HepG2 (cell line): ENCODE measurements at places on chromosomes 7 and 10. TPM values are rescaled to one million over a fixed set of nuclear protein-coding genes. Genes with fewer than 3 reads are reported as not detected.
A peak's percentile ranks its signal among the peaks of the same experiment; 100 is the strongest.

GRCh38 chr7:82364671-82365070 lies 78.9 kb downstream of the CACNA2D1 start:
- no peak for DNase-seq

- DNase-seq, result no peak
Observed at GRCh38 chr7:33905389-33906032, at the start of gene BMPER. TSS of gene BMPER (plus strand) at chr7:33905539. CDS start at chr7:33905614, 75 bp downstream.

Gene ODAD2
- polyA plus RNA-seq, result not detected in 2 replicates

DNA sequence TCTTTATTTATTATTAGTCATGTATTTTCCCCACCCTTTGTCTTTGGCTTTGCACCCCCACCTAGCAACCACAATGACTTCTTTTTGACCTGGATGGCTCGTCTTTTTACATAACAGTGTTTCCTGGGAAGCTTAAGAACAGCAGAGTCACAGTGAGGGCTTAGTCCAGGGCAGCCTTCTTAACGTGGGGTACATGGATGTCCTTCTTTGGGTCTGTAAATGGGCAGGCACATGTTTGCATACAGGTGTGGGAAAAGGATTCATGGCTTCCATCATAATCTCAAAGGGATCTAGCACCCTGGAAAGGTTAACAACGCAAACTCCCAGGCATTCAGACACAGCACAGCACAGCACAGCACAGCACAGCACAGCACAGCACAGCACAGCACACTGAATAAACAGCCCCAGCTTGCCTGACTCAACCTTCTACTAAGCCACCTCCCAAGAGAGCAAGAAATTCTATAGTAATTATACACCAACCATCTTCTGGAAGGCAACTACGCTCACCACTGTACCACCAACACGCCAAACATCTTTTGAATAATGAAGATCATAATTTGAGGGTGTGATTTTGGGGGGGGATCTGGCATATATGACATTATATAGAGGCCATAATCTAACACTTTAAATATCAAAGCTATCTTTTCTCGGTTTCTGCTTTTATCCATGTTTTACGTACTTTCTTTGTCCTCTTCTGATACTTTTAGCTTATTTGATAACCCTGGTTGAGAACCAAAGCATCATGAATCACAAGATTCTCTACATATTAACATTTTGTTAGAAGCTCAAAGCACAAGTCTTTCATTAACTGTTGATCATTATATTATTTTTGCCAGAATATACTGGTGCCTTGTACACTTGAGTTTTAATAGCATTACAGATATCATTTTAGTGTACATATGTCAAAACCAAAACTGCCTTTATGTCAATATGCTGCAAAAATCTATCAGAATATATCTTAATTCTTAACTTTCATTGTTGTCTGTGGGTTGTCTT lies 177.2 kb upstream of the KLF14 start:
- DNase-seq, result peak; percentile 28

- DNase-seq, result no peak
Observed at GRCh38 chr7:127392182-127392565, 334 bp downstream of the ZNF800 start.

- DNase-seq, result peak; percentile 15
Observed at GRCh38 chr7:108045669-108046068, 42.7 kb upstream of the LAMB1 start.

Gene HOXA13
- polyA plus RNA-seq, result 0.01 TPM in 1 of 2 replicates, not detected in the other

DNA sequence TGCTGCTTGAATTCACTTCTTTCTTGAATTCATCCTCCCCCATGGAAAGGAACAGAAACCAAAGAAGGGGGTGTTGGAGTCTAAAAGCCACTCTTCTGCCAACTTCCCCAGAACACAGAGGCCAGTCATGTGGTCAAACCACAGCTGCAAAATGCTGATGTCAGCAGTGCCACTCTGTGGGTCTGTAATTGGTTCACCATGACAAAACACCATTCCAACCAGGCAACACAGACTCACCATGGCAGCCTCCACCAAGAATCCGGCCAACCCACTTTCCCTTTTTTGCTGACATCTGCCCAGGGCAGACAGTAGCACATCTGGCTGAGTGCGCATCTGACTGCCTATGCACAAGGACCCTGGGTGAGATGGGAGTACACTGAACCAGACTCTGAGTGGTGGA lies 16.8 kb downstream of the OSBPL3 start:
- DNase-seq, result no peak

- DNase-seq, result no peak
Observed at GRCh38 chr10:71627956-71628355, 91.6 kb downstream of the C10orf105 start.

DNA sequence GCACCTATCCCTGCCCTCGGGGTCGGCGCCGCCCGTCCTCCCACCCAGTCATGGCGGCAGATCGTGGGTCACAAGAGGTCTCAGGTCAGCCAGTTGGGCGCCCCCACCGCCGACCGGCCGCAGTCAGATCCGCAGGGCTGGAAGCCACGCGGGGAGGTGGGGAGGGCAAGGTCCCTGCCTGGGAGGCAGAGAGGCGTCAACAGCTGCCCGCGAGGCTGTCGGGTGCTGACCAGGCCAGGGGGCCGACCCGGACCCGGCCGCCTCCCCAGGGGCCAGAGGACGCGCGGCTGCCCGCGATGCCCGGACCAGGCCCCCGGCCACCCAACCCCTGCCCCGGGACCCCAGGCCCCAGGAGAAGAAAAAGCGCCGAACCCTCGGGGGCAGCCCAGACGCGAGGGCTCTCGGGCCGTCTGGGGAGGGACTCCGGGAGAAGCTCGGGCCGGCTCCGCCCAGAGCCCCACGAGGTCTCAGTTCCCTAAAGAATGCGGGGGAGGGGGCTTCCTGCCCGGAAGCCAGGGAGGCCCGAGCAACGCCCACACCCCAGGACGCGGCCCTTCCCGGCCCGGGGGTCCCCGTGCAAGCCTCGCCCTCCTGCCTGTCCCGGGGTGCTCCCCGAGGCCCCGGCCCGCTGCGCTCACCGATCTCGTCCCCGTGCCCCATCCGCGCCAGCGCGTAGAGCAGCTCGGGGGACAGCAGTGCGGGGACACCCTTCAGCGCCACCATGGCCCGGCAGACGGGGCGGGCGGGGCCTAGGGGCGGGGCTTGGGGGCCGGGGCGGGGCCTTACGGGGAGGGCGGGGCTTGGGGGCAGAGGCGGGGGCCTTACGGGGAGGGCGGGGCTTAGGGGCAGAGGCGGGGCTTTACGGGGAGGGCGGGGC lies at the start of gene FUOM:
TSS of gene FUOM (minus strand) at position 735 of the 877 bp plus-strand sequence. CDS start at position 723, 12 bp downstream.
- peak; percentile 79 for DNase-seq

Gene TSPAN13
- polyA plus RNA-seq, result 5.8 and 6.4 TPM in 2 replicates

- DNase-seq, result no peak
Observed at GRCh38 chr10:101577121-101577871, 10.8 kb downstream of the POLL start.

DNA sequence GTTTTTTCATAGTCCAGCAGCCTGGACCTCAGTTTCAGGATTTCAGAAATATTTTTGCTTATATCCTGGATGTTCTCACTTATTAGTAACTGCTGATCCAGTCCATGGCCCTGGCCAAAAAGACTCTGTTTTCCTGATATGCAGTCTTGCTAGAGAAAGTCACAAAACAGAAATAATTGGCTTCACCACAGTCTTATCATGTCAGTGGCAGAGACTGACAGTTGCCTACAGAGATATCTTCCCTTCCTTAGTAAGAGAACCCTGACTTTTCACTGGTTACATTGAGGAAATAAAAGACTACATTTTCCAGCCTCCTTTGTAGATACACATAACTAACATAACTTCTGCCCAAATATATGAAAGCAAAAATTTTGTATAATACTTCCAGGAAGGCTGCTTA lies 56.6 kb downstream of the AHR start:
- DNase-seq, result no peak

GRCh38 chr10:78931321-78932053 lies 137.3 kb upstream of the ZMIZ1 start:
- no peak for DNase-seq

GRCh38 chr7:42770114-42770513 lies 141.8 kb downstream of the C7orf25 start:
- no peak for DNase-seq

GRCh38 chr10:118501171-118501570 lies 94.3 kb downstream of the PRLHR start:
- no peak for DNase-seq

Gene SFRP4
- polyA plus RNA-seq, result 0.96 and 1.5 TPM in 2 replicates
